Fibroblast of upper back skin (primary cell): ENCODE measurements at places on chromosomes 5 and 9.

DNA sequence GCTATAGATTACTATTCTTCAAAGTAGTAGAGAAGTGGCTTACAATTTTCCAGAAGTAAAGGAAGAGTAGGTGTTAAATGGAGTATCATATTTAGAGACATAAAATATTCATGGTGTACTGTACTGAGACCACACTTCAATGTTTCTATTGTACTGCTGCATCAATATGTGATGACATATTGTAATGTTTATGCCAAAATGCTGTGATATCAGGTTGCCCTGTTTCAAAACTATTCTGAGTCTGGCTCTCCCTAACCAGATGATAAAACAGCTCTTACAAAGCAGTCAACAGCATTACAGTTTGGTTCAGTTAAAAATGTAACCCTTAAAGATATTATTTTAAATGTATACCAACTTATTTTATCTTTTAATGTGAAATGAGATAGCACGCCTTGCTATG is 30.8 kb upstream of the ACOT12 start:
- DNase-seq = no peak

DNA sequence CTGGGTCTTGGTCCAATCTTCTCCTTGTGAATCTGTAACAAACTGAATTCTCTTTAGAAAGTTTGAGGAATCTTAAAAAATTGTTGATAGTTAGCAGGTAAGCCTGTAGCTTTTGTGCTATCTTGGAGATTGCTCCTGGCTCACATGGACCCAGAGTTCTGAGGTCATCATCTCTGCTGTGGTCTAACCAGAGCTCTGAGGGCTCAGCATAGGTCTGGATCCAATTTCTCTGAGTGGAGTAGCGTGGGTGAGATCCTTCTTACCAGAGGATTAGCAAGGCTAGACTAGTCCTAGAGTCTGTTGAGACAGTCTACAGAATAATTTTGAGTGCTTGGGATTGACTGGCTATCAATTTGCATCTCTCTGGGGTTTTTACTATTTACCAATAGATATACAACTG is 60.5 kb upstream of the IL6ST start:
- peak; percentile 51 for DNase-seq

DNA sequence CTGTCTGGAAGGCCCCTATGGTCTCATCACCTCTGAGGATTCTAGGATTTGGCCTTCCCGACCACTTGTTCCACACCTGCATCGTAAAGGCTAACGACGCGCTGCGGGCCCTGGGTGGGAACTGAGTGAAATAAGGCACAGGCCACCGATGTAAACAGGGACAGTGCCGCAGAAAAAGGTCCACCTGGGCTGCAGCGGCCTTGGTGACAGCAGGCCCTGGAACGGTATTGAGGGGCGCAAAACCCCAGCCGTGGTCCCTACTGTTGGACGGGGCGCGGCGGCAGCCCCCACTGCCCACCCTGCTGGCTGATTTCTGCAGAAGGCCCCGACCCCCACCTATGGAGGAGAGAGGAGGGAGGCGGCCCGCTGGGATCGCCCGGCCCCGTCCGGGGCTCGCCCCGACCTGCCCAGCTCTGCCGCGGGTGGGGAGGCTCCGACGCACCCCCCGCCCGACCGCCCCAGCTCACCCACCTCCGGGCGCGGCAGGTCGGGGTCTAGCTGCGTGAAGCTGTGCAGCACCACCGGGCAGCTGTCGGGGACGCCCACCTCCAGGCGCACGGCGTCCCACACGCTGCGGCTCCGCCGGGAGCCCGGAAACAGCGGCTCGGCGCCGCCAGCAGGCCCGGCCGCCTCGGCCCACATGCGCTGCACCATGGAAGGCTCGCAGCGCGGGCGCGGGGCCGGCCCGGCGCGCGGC is 391 bp downstream of the RALGDS start:
- DNase-seq = no peak

- DNase-seq = no peak
Measured at GRCh38 chr5:6572825-6573380, 59.9 kb downstream of the NSUN2 start.

GRCh38 chr5:16975950-16976624 is 40.0 kb upstream of the MYO10 start:
- peak; percentile 88 for DNase-seq

GRCh38 chr9:81088341-81088740 is 601.0 kb downstream of the TLE1 start:
- no peak for DNase-seq
